ENCODE measurements at places on chromosomes 12 and 14.
A peak's percentile ranks its signal among the peaks of the same experiment; 100 is the strongest.

- no peak for DNase-seq
Observed at GRCh38 chr14:76939015-76939742, 89.3 kb downstream of the IRF2BPL start.

DNA sequence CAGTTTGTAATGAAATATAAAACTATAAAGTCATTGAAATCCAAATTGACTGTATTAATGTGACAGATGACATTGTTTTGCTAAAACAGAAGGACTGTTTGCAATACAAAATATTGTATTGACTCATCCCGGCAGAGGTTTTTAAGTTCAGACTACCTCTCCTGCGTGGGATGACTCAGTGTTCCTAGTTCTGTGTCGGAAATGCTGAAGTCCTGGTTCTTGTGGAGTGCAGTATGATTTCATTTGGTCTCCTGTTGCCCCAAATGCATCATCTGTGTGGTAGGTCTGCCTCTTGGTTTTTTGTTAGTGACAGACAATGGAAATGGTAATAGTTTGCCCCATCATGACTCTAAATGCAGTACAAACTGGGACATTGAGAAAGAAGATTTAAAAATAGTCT, 27.8 kb downstream of the PELI2 start:
- peak; percentile 77 for DNase-seq

DNA sequence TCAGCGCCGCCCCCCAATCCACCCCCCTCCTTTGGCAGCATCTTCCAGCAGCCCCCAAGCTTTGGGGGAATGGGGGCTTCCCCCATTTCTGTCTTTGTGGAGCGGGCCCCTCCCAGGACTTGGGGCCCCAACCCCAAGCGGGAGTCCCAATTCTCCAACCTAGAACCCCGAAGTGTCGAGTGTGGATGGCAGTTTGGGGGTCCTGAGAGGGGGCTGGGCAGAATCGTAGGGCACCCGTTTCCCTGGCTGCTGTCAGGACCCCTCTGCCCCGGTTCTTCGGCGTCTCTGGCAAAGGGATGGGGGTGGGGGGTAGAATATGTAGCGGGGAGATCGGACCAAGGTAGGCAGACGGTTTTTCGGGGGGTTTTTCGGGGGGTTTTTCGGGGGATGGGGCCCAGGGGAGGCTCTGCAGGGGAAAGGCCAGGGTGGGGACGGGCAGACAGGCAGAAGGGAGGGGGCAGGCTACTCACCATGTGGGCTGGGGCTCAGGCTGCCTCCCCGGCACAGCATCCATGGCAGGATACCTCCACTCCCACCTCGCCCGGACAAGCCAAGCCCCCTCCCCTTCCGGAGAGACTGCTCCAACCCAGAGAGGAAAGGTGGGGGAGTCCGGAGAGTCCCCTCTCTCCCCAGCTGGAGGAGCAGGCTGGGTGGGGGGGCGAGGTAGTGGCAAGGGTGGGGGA, 739 bp downstream of the JPH4 start:
- no peak for DNase-seq

DNA sequence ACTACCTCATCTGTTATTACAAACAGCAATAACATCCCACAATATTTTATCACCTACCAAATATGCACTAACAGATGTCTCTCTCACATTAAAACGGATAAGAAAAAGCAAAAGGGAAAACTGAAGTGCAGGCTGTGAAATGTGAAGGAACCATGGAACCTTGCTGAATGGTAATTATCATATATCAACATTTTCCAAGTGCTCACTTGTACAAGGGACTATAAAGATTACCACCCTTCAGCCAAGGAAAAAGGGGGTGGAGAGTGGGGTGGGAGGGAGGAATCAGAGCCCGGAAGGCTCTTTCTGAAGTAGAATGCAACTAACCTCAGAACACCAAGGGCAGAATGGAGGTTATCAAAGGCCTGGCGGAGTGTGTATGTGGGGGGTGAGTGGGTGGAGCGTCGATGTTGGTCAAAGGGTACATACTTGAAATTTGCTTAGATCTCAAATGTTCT, 1.2 kb downstream of the SNX6 start:
- DNase-seq, result peak; percentile 42

- DNase-seq, result no peak
Observed at GRCh38 chr14:92628636-92629035, 115.1 kb downstream of the RIN3 start.

- peak; percentile 15 for DNase-seq
Observed at GRCh38 chr12:112939761-112940381, 1.6 kb downstream of the OAS3 start.

- DNase-seq, result no peak
Observed at GRCh38 chr14:77955816-77956484, 156.0 kb downstream of the ADCK1 start.

- no peak for DNase-seq
Observed at GRCh38 chr12:69066492-69067373, 133.8 kb upstream of the CPM start.

GRCh38 chr12:50803230-50803875, 39.4 kb upstream of the TMPRSS12 start:
- no peak for DNase-seq

GRCh38 chr12:12925388-12925787, 26.6 kb downstream of the GPRC5D start:
- no peak for DNase-seq

DNA sequence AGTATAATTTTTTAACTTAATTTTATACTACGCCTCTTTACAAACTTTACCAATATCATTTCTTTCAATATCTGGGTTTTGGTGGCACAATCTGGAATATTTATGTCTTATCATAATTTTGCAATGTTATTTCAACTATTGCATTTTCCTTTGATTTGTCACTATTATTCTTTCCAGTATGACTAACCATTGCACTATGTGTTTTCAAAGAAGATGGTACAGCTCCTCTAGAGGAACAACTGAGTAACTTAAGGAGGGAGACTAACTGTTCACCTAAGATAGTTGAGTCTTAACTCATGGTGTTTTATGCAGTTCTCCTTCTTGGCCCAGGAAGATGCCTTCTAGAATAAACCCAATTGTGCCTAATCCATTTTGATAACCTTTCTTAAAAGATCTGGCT, 60.5 kb upstream of the KIF21A start:
- no peak for DNase-seq

GRCh38 chr12:103799504-103799856, 41.6 kb downstream of the NT5DC3 start:
- DNase-seq, result no peak

DNA sequence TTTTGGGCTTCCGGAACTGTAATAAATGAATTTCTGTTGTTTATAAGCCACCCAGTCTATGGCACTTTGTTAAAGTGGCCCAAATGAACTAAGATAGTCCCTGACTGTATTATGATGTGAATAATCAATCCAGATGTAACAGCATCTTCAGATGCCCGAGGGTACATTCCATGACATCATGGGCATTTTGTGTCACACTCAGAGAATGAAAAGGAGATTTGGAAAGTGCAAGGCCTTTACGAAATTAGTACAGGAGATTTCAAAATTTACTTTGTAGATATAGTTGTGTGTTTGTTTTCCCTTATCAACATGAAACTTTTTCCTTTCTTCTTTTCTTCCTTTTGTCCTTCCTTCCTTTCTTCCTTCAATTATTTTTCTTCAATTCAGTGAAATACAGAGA, 54.2 kb upstream of the AMIGO2 start:
- no peak for DNase-seq

DNA sequence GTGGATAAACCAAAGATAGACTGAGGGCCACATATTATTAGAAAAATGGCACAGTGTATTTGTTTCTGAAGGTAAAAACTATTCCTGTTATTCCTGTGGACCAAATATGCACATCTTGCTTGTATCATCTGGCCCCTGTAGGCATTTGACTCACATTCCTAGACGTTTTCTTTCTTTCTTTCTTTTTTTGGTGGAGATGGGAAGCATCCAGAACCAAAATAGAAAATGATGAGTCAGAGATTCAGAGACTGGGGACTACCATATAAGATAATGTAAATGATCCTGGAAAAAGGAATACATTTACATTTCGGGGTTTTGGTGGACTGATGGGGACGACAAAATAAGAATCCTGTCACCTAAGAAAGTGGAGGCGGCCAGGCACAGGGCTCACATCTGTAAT, 24.2 kb downstream of the TRIM9 start:
- DNase-seq, result no peak

- DNase-seq, result no peak
Observed at GRCh38 chr12:99388671-99389195, 258.8 kb upstream of the GARIN6 start.

- no peak for DNase-seq
Observed at GRCh38 chr12:27330846-27331245, 1.8 kb upstream of the BMAL2 start.

- DNase-seq, result no peak
Observed at GRCh38 chr12:27064397-27065342, 17.7 kb downstream of the C12orf71 start.

- no peak for DNase-seq
Observed at GRCh38 chr12:105581420-105581819, 250.9 kb downstream of the C12orf75 start.

GRCh38 chr12:95197636-95198035, 19.6 kb downstream of the FGD6 start:
- no peak for DNase-seq

DNA sequence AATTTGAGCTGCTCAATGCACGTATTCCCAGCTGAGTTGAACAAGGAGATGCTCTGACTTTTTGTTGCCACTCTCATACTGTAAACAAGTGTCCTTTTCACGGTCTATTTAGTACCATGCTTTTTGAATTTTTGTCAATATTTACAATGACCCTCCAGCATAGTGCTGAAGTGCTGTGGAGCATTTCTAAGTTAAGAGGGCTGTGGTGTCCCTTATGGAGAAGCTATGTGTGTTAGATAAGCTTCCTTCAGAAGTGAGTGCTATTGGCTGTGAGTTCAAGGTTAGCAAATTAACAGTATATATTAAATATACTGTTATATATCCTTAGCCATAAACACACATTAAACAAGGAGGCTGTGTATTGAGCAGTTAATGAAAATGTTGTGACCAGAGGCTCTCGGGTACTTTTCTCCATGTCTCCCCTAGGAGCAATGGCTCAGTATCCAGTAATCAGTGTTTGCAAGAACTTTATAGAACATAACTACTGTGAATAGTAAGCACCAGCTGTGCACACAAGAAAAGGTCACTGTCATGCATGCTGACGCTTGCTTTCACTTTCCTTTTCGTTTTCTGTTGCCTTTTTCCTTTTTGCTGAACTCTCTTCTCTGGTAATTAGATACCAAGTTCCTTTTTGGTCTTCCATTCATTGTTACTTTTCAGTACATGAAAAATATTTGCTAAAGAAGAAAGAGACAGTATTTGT, 187.2 kb upstream of the NEDD1 start:
- peak; percentile 59 for DNase-seq

- DNase-seq, result no peak
Observed at GRCh38 chr12:20274008-20274407, 94.3 kb upstream of the PDE3A start.

DNA sequence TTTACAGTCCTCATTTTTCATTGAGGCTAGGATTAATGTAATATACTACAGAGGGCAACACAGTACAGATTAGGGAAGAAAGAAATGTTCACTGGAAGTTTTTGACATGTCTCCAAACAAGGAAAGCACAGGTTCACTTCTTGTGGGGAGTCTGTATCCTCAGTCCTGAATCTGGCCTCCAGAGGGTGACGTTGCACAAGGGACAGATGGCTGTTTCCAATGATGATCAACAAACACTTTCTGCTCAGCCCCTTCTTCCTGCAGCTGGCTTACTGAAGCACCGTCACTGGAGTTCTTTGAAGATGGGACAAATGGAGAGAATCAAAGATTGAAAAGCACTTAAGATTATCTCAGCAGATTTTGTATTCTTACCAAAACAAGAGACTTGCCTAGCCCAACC, 123.3 kb upstream of the OR4E1 start:
- DNase-seq, result peak; percentile 14
